Activated CD4-positive, alpha-beta memory T cell treated with anti-CD3 and anti-CD28 coated beads for 36 hours (primary cell): ENCODE measurements at places on chromosomes 12 and 14.

DNA sequence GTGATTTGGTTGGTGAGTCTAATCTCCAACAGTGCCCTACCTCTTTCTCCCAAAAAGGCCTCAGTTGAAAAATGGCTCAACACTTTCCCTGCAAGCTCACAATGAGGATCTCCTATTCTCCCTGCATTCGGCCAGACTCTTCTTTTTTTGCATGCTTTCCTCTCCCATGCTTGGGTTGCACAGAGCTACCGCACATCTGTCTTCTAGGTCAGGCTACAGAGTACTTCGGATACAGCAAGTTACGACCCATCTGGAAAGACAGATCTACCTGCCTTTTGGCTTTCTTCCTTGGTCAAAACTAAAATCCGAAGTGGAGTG is 305 bp upstream of the SLC16A7 start:
- H3K36me3 ChIP-seq = peaks cover 16% of the 10 kb centered on the region
- peaks cover 45% of the 10 kb centered on the region for H3K4me1 ChIP-seq
- no peaks in the 10 kb centered on the region for H3K27me3 ChIP-seq
- peak overlapping the region; percentile 100 for H3K27ac ChIP-seq
- DNase-seq = no peak

DNA sequence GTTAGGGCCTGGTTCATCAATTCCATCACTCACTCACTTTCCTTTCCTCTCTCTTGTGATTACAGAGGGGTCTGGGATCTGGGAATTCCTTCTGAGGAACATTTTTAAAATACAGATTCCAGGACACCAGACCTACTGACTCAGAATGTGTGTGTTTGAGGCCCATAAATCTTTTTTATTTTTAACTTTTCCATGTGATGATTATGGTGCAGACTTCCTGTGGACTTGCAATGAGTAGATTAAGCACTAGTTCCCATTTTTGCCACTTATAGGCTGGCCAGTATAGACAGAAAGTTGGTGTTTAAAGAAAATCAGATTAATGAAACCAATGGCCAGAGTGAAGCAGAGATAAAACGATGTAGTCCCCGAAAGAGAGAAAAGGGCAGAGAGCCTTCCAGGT is 28.1 kb downstream of the SLC41A2 start:
- peak overlapping the region; percentile 39 for H3K27ac ChIP-seq
- no peaks in the 10 kb centered on the region for H3K36me3 ChIP-seq
- H3K27me3 ChIP-seq = no peaks in the 10 kb centered on the region
- H3K4me1 ChIP-seq = peaks cover 25% of the 10 kb centered on the region

GRCh38 chr14:33711194-33711593 is 239.7 kb downstream of the EGLN3 start:
- no peak overlapping the region for H3K4me3 ChIP-seq
- no peak for DNase-seq
- H3K27me3 ChIP-seq = no peaks in the 10 kb centered on the region

DNA sequence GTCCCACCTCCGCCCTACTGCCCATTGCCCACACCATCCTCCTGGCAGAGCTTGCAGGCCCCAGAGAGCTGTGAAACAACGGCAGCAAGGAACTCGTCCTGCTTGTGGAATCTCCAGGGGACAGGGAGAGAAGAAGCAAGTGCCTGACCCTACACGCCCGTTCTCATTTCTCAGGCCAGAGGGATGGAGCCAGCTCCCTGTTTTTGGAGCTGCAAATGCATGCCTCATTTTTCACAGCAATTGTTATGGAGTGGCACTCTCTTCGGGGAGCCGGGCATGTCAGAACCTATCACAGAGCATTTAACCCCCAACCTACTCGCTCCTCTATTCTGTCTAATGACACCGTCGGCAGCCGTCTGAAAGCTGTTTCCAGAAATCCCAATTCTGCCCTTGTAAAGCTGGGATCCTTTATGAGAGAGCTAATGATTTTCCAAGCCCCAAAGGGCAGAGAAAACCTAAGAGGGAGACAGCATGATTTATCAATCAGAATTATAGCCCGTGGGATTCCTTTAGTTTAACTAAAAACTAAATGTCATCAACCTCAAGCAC is 222.3 kb upstream of the NOS1 start:
- no peak for DNase-seq
- H3K36me3 ChIP-seq = no peaks in the 10 kb centered on the region
- H3K4me3 ChIP-seq = no peak overlapping the region
- H3K27ac ChIP-seq = no peak overlapping the region
- no peaks in the 10 kb centered on the region for H3K27me3 ChIP-seq
- H3K4me1 ChIP-seq = no peaks in the 10 kb centered on the region

DNA sequence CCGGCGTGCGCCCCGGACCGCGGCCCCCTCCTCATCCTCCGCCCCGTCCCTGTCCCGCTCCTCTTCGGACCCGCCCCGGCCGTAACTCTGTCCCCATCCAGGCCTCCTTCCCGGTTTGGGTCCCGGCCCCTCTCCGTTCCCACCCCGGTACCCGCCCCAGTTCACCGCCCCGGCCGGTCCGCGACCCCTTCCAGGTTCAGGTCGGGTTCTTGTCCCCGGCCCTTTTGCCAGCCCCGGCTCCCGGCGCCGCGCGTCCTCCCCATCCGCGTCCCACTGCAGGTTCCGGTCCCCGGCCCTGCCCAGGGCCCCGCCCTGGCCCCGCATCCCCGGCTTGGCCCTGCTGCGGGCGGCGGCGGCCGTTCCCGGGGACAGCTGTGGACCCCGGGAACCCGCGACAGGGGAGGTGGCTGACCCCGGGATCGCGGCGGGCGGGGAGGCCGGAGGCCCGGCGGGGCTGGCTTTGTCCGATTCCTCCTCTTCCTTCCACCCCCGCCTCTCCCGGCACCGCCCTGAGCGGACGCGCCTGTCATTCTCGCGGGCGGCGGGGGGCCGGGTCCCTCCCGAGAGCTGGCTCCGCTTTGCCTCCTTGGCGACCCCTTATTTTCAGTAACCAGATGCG is 601 bp downstream of the KLC1 start:
- peak; percentile 69 for DNase-seq
- no peaks in the 10 kb centered on the region for H3K27me3 ChIP-seq
- peaks cover 41% of the 10 kb centered on the region for H3K4me1 ChIP-seq
- peak overlapping the region; percentile 65 for H3K27ac ChIP-seq
- no peaks in the 10 kb centered on the region for H3K36me3 ChIP-seq

DNA sequence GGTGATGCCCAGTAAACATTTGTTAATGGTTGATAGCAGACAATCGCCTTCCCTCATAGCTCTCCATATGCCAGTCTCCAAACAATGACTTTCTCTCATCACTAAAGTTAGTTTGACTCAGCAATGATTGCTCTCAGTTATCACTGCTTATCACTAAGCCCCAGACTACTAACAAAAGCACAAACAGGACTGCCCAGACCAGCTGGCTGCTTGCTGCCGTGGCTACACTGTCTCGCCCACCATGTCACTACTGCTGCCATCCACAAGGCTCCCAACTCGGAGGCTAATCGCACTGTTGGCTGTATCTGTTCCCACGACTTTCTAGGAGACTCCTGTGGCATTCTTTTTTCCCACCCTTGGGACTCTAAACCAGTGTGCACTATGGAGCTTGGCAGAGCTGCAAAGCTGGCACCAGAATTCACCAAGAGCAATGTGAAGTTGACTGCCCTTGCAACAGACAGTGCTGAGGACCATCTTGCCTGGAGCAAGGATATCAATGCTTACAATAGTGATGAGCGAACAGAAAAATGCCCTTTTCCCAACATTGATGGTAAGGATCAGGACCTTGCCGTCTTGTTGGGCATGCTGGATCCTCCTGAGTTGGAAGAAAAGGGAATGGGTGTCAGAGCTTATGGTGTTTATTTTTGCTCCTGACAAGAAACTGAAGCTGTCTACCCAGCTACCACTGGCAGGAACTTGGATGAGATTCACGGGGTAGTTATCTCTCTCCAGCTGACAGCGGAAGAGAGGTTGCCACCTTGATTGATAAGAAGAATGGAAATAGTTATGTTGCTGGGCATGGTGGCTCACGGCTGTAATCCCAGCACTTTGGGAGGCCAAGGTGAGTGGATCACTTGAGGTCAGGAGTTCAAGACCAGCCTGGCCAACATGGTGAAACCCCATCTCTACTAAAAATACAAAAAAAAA is 27.1 kb upstream of the NR2C1 start:
- H3K27ac ChIP-seq = no peak overlapping the region
- H3K4me1 ChIP-seq = peaks cover 19% of the 10 kb centered on the region

GRCh38 chr12:122052285-122052684 is 26.3 kb upstream of the MLXIP start:
- no peak for DNase-seq
- peaks cover 1% of the 10 kb centered on the region for H3K36me3 ChIP-seq
- H3K4me3 ChIP-seq = no peak overlapping the region
- no peaks in the 10 kb centered on the region for H3K27me3 ChIP-seq
- H3K27ac ChIP-seq = no peak overlapping the region

DNA sequence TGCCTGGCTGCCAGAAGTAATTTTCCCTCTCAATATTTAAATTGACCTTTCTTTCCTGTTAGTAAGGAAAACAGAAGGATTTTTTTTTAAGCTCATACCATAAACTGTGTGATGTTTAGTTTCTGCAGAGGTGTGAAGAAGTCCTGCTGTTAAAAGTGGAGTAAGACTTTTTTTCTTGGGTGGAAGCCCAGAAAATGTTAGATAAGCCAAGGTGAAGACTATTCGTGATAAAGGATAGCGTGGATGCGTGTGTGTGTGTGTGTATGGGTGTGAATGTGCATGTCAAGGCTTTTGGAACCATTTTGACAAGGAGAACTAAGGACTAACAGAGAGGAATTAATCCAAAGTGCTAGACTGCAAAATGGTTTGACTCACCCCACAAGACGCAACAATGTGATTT is 152.9 kb upstream of the SEL1L start:
- H3K4me1 ChIP-seq = no peaks in the 10 kb centered on the region
- DNase-seq = no peak
- peaks cover 3% of the 10 kb centered on the region for H3K27me3 ChIP-seq
- no peak overlapping the region for H3K27ac ChIP-seq

- no peaks in the 10 kb centered on the region for H3K36me3 ChIP-seq
- no peak overlapping the region for H3K4me3 ChIP-seq
- no peaks in the 10 kb centered on the region for H3K4me1 ChIP-seq
- no peak overlapping the region for H3K27ac ChIP-seq
These were observed 3.7 kb upstream of the SLC15A5 start for GRCh38 chr12:16281157-16281556.

GRCh38 chr12:127984386-127985055 is 282.4 kb upstream of the TMEM132C start:
- no peaks in the 10 kb centered on the region for H3K36me3 ChIP-seq
- H3K27me3 ChIP-seq = no peaks in the 10 kb centered on the region
- H3K4me1 ChIP-seq = no peaks in the 10 kb centered on the region
- no peak for DNase-seq
- no peak overlapping the region for H3K27ac ChIP-seq

DNA sequence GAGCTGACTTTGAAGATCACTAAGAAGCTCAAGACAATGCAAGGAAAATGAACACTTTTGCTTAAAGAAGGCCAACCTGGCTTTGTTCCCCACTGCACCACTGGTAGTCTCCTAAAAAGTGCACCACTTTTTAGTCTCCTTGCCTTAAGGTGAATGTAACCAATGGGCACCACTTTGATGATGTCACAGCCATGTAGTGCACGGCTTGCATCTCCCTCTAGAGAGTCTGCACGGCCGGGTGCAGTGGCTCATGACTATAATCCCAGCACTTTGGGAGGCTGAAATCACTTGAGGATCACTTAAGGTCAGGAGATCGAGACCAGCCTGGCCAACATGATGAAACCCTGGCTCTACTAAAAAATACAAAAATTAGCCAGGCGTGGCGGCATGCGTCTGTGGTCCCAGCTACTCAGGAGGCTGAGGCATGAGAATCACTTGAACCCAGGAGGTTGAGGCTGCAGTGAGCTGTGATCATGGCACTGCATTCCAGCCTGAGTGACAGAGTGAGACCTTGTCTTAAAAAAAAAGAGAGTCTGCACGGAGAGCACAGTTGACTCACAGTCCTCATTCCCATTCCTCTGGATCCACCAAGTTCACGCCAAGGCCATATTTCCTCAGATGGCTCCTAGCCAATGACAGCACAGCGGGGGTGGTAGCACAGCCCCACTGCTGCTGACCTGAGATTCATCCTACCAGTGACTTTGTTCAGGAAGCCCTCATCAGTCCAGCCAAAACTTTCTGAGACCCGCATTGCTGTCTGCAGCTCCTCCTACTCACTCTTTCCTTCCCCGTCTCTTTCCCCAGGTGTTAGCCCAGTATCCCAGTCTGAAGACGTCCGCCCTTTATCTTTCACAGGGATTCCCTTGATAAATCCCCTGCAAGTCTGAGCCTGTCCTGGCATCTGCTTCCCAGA is 16.5 kb upstream of the IFT81 start:
- H3K27me3 ChIP-seq = peaks cover 3% of the 10 kb centered on the region
- DNase-seq = no peak

GRCh38 chr14:81625343-81625742 is 91.7 kb upstream of the SEL1L start:
- H3K27me3 ChIP-seq = no peaks in the 10 kb centered on the region
- DNase-seq = no peak
- H3K4me3 ChIP-seq = no peak overlapping the region

DNA sequence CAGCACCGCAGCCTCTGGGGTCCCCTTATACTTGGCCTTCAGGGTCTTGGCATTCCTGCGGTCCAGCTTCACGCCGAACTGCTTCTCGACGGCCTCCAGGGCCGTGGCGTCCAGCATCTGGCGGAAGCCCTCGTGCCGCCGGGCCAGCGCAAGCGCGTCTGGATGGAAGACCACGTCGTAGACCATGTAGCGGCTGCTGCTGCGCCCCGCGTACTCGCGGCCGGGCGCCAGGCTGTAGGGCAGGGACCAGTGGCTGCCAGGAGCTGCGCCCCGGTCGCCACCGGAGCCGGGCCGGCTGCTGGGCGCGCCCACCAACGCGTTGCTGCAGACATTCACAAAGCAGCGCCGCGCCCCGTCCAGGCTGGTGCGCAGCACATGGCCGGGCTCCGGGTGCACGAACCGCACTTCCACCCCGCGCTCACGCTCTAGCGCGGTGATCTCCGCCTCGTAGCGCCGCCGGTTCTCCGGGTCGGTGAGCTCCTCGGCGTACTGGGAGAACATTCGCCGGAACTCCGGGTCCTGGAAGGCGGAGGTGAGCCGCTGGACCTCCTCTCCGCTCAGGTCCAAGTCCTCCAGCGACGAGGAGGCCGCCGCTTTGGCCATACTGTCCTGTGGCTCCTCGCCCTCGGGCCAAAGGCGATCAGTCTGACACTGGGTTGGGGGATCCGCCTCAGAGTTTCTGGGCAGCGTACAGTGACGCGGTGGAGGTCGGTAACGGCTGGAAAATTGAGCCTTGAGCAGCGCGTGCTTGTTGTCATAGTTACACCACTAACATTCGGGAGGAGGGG is at the start of gene DNAAF2:
TSS of gene DNAAF2 (minus strand) at position 698 of the 788 bp plus-strand sequence. CDS start at position 603, 95 bp downstream.
- peaks cover 39% of the 10 kb centered on the region for H3K4me1 ChIP-seq
- peak; percentile 75 for DNase-seq
- peaks cover 38% of the 10 kb centered on the region for H3K36me3 ChIP-seq
- no peaks in the 10 kb centered on the region for H3K27me3 ChIP-seq
- H3K4me3 ChIP-seq = peak within 1 kb of the TSS; percentile 91
